ENCODE measurements at places on chromosomes 2 and 18.

GRCh38 chr2:164114937-164115336 is 379.1 kb upstream of the FIGN start:
- DNase-seq, result no peak

GRCh38 chr18:58225101-58225500 is 181.1 kb downstream of the NEDD4L start:
- no peak for DNase-seq

DNA sequence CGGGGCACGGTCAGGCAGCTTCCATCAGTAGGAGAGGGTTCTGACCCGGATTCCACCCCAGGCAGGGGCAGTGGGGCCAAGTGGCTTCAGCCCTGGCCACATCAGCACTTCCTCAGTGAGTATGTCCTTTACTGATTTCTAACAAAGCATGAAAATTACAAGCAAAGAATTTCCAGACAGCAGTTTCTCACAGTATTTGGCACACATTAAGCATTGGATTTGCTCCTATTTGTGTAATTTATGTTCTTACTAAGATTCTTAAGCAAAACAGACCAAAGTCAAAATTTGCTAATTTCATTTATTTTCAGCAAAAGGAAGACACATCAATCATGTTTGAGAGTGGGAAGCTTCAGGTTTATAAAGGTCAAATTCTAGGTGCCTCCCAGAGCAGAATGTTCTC is 73.3 kb upstream of the NFATC1 start:
- DNase-seq, result no peak

DNA sequence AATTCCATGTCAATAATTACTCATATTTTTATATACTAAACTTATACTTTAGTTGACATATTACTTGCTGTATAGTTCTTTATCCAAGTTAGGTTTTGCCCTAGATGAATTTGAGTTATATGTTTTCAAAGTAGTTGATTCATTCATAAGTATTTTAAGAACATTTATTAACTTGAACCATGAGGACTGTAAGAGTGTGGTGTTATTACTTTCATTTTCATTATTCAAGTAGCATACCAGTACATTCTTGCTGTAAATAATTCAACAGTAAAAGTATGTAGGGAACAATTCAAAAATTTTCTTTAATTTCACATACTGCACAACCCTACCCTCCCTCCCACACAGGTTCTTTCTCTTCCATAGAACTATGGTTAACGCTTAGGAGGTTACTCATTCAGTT is 75.4 kb downstream of the ANKRD12 start:
- no peak for DNase-seq

GRCh38 chr2:166900700-166901099 is 12.4 kb downstream of the XIRP2 start:
- no peak for DNase-seq

- no peak for DNase-seq
These were observed 123.8 kb downstream of the MYO1B start for GRCh38 chr2:191369034-191369433.

DNA sequence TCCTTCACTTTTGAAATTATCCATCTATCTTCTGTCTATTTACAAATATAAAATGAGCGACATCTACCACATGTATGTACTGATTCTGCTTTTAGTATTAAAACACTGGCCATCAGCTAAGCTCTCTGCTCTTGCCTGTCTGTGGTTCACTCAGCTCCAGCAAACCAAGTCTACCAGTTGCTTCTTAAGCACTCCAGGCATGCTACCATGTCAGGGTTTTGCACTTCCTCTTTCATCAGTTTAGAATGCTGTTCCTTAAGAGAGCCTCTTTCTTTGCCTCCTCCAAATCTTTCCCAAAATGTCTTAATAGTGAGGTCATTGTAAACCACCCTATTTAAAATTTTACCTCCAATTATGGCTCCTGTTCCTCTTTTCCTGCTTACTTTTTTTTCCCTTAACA is 59.5 kb downstream of the SCN3A start:
- no peak for DNase-seq

GRCh38 chr2:48601349-48601748 is 16.3 kb upstream of the GTF2A1L start:
- DNase-seq, result no peak

GRCh38 chr2:170587117-170587516 is 128.0 kb upstream of the SP5 start:
- DNase-seq, result no peak

GRCh38 chr18:66534110-66534509 is 69.8 kb downstream of the CDH19 start:
- DNase-seq, result no peak

GRCh38 chr2:39549718-39550464 is 112.8 kb upstream of the MAP4K3 start:
- no peak for DNase-seq

- no peak for DNase-seq
These were observed 4.3 kb downstream of the HPCAL1 start for GRCh38 chr2:10306901-10307463.

DNA sequence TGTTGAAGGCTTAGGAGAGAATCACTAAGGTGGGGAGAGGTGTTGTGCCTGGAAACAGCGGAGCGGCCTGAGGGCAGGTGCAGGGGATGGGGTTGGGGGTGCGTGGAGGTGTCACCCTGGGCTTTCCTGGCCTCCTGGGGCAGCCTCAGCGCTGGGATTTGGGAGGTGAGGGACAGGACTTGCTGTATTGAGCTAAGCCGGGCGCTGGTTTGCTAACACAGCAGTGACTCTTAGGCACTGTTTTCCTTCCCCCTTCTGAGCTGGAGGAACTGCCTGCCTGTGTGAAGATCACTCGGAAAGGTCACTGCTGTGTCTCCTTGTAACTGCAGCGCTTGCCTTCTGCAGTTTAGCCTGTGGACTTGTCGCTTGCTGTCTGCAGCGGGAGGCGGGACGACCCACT is 21.2 kb downstream of the PRELID3A start:
- DNase-seq, result no peak

- DNase-seq, result no peak
These were observed 44.2 kb downstream of the WDPCP start for GRCh38 chr2:63544017-63544627.

GRCh38 chr2:216349366-216349765 is 22.9 kb downstream of the MARCHF4 start:
- no peak for DNase-seq

- DNase-seq, result no peak
These were observed 46.5 kb downstream of the PTGR3 start for GRCh38 chr18:75162467-75162866.

DNA sequence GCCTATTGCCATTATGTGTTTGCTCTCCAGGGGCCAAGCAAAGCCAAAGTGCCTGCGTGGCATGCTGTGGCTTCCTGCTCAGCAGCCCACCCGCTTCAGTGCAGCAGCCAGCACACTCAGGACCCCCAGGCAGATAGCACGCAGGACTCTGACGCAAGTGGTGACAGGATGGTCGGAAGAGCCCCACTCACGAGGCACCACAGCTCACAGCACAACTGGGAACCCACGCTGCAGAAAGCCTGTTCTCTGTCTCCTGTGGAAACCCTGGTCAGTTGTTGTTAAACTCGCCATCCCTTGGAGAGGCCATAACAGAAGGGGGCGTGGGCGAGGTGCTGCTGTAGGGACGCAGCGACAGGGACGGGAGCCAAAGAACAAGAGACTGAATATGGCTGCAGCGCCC is 76.4 kb downstream of the HDAC4 start:
- no peak for DNase-seq

GRCh38 chr2:171244970-171245782 is 84.5 kb upstream of the TLK1 start:
- no peak for DNase-seq

DNA sequence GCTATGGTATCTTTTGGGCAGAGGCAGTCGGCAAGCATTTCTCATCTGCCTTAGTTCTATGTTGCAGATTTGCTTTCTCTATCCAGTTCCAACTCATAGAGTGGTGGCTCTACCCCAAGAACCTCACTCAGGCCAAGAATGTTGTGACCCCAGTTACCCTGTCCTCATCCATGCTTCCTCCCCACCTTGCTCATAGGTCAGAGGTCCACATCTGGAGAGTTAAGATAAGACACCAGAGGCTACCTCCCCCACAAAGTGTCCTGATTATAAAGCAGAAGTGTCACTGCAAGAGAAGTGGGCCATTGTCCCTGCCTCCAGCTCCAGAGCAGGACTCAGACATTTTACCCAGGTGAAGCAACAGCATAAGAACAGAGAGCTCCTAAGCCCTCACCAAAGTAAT is 276.8 kb upstream of the CHST9 start:
- no peak for DNase-seq

DNA sequence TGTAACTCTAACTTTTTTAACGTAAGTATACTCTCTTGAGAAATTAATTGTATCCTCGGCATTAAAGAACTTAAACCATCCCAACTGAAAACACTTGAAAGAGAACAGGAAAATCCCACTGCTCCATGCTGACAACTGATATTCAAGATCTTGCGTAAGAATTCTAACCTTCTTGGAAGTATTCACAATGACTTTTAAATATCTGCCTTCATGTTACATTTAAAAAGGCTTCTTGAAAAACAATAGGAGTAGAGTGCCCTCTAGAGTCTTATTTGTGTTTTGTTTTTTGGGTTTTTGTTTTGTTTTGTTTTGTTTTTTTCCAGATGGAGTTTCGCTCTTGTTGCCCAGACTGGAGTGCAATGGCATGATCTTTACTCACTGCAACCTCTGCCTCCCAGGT is 65.4 kb upstream of the DNAJC10 start:
- no peak for DNase-seq

GRCh38 chr2:79099140-79099686 is 11.4 kb upstream of the REG1B start:
- no peak for DNase-seq

GRCh38 chr2:206561962-206562361 is 80.3 kb upstream of the FAM237A start:
- no peak for DNase-seq

DNA sequence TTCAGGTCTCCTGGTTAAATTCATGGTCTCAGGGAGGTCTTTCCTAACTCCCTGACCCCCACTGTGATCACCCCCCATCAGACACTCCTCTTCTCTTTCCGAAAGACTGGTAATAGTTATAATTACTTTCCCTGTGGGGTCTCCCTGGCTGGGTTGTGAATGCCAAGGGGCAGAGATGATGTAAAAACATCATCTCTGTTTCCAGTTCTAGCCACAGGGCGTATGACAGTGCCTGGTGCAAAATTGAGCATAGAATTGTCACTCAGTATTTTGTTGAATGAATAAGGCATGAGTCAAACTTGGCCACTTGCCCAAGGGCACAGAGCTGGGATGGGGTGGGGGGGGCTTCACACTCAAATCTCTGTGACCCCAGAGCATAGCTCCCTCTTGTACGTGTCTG is 65.2 kb downstream of the LTBP1 start:
- no peak for DNase-seq

GRCh38 chr2:81396417-81397019 is 1092.0 kb upstream of the LRRTM1 start:
- DNase-seq, result no peak

GRCh38 chr2:157364257-157364974 is 38.8 kb upstream of the ERMN start:
- no peak for DNase-seq

GRCh38 chr18:8283891-8284585 is 325.2 kb upstream of the RAB12 start:
- no peak for DNase-seq

DNA sequence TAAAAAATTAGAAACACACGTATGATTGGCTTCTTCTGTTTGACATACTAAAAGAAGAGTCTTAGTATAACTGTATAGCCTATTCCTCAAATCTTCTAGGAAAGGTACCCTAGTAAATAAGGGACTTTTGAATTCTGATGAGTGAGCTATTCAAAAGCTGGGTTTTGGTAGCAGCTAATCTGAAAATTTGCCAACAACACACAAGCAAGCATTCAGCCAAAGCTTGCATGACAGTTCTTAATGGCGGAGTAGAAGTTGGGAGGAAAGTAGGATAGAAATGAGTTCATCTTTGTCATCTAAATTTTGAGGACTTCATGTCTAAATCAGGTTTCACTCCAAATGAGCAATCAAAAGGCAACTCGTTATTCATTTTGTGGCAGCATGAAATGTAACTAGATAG is 813.0 kb downstream of the MBD2 start:
- no peak for DNase-seq

GRCh38 chr2:74548900-74549826 is 4.6 kb downstream of the LOXL3 start:
- peak; percentile 48 for DNase-seq

DNA sequence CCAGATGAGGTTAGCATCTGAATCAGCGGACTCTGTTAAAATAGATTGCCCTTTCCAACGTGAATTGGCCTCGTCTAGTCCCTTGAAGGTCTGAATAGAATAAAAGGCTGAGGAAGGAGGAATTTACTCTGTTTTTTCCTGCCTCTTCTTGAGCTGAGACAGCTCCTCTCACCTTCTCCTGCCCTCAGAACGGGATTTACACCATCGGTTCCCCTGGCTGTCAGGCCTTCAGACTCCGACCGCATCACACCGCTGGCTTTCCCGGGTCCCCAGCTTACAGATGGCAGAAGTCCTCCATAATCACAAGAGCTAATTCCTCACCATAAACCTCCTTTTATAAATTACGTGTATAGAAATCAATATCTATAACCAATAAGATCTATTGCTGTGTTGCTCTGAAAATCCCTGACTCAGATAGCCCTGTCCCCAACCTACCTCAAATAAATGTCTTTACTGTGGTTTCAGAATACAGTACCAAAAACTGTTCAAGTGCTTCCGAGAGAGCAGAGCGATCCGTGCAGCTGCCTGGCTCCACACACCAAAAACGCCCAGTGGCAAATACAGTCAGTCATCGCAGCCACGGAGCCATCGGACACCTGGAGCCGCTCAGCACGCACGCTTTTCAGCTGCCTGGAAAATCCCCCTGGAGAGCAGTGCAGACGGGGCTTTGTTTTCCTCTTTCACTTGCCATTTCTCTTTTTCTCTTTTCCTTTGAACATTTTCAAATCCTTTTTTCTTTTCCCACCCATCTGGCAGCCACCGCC is 196.9 kb downstream of the NRP2 start:
- DNase-seq, result peak; percentile 55

GRCh38 chr18:28116461-28116860 is 60.5 kb downstream of the CDH2 start:
- no peak for DNase-seq

DNA sequence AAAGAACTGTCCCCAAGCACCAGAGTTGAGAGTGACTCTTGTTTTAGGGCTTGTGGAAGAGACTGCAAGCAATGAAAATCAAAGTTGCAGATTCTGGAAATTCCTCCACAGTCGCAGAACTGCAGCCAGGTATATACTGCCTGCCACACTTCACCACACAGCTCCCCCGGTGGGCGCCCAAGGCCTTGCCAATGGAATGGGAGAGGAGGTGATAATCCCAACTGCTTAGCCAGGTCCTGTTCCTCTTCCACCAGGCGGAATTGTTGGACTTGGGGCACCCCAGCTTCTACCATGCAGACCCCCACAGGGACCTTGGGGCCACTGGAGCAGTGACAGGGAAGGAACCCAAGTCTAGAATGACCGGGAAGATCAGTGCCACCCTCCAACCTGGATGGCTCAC is 4.8 kb upstream of the PDIA6 start:
- DNase-seq, result no peak

GRCh38 chr2:141207036-141207385 is 923.8 kb downstream of the LRP1B start:
- DNase-seq, result no peak

GRCh38 chr2:47145466-47145865 is 9.6 kb downstream of the STPG4 start:
- no peak for DNase-seq

- no peak for DNase-seq
These were observed 203.3 kb downstream of the PIEZO2 start for GRCh38 chr18:10946058-10946457.
